ENCODE measurements at places on chromosomes 16 and 17.

GRCh38 chr16:49470513-49470991, 96.9 kb downstream of the C16orf78 start:
- DNase-seq: no peak

DNA sequence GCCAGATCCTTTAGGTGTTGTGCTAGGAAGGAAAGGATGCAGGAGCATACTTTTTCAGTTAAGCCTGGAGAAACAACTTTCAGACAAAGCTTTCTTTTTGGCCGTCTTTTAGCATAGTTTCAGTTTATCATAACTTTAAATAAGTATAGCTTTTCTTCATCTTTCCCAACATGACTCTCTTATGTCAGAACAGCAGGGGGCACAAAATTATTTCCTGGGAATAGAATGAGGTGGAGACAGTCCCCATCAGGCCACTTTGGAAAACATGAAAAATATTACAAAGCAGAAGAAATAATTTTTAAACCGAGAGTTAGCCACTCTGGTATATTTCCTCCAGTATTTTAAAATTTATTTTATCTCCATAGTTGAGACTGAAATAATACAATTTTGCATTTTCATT, 387.6 kb downstream of the HAPSTR1 start:
- no peak for DNase-seq

GRCh38 chr17:76296186-76296585, 11.9 kb downstream of the QRICH2 start:
- no peak for DNase-seq

DNA sequence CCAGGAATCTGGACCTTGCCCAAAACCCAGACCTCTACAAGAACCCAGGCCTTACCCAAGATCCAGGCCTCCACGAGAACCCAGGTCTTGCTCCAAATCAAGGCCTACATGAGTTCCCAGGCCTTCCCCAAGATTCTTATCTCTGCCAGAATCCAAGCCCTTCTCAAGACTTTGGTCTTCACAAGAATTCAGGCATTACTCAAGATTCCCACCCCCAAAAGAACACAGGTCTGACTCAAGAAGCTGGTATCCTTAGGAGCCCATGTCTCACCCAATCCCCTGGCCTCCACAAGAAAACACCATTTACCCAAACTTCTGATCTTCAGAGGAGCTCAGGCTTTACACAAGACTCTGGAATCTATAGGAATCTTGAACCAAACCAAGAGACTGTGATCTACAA, 2.6 kb downstream of the SPEM3 start:
- no peak for DNase-seq

- DNase-seq: no peak
These were observed 28.1 kb downstream of the BANP start for GRCh38 chr16:87979352-87979751.

GRCh38 chr17:47993964-47994363, 23.1 kb downstream of the CDK5RAP3 start:
- DNase-seq: no peak

DNA sequence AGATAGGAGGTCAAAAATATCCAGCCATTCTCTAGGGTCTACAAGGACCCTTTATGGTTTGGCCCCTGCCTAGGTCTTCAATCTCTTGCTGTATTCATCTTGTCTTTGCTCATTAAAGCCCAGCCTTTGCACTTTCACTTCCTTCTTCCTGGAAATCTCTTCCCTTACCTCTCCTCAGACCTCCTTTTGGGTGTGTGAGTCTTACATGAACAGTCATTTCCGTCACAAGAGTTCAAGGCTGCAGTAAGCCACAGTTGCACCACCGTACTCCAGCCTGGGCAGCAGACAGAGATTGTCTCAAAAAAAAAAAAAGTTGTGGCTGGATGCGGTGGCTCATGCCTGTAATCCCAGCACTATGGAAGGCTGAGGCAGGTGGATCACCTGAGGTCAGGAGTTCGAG, 6.0 kb upstream of the ATP1B2 start:
- DNase-seq: no peak

GRCh38 chr16:70611785-70612303, 34.5 kb upstream of the IL34 start:
- no peak for DNase-seq

GRCh38 chr16:10870808-10871156, 6.2 kb upstream of the CIITA start:
- no peak for DNase-seq

DNA sequence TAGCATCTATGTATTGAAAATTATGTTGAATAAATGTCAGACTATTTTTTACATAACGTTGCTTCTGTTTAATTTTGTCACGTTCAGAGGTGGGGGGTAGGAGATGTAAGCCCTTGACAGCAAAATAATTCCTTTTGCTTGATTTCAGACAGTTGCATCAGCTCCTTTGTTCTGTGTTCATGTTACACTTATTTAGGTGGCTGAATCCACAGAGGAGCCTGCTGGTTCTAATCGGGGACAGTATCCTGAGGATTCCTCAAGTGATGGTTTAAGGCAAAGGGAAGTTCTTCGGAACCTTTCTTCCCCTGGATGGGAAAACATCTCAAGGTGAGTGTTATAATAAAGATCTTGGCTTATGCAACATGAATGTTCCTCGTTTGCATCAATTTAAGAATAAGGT, 4.5 kb downstream of the HERPUD1 start:
- DNase-seq: no peak

- DNase-seq: no peak
These were observed 599.6 kb downstream of the TMEM114 start for GRCh38 chr16:7990626-7991260.

DNA sequence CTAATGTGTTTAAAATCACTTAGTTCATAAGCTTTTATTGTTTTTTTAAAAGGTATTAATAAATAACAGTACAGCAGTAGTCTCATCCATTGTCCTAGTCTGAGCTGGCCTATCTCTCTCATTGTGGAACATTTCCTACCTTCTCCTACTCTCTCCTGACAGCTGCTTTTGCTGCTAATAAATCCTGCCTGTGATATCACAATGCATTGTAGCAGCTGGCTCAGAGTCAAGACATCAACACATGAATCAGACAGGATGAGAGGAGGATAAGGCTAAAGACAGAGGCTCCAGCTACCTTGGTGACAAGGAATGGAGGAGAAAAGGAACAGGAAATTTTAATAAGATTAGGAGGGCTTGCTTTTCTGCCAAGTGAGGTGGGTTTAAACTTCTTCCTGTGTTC, 626.1 kb downstream of the HS3ST4 start:
- DNase-seq: no peak

DNA sequence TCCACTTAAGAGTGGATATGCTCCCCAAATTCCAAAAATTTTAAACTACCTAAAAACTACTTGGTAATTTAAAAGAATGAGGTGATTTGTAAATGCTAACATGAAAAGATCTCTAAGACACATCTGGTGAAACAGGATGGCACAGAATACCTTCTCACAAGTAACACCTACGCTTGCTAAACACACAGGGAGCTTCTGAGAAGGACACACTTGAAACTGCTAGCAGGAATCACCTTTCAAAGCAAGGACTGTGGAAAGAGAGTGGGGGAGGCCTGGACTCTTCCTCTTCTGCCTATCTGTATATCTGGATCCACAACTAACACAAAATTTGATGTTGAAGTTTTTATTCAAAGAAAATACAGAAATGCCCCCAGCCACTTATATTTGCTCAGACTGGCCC, 52.4 kb downstream of the CYTH1 start:
- no peak for DNase-seq

DNA sequence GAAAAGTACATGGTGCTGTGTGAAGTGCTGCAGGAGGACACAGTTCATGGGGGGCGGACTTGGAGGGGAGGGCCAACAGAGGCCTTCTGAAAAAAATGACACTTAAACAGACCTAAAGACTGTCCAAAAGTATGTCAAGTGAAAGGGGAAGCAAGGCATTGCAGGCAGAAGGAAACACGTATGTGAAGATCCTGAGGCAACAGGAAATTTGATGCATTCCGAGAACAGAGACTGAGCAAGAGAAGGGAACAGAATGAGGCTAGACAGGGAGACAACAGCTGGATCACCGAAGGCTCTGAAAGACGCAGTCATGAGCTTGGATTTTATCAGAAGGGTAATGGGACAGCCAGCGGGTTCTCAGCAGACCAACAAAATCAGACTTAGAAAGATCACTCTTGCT, 1.1 kb downstream of the IFT20 start:
- DNase-seq: no peak

DNA sequence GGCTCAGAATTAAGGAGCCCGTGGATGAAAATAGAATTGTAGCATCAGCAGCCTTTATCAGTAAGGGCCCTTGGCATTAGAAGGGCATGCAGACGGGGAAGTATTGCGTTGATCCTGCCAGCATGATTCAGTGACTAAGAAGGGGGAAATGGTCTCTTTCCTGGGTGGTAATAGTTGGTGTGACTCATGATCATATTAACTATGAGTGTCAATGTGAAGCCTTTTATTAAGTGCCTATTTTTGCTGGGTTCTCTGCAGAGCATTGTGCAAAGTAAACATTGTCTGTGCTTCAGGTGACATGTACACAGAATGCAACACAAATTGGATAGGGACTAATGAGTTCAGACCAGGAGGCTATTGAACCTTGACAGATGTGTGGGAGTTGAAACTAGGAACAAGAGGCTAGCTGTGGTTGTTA, 24.5 kb downstream of the RCVRN start:
- no peak for DNase-seq

GRCh38 chr17:55641676-55642081, 81.0 kb downstream of the TMEM100 start:
- DNase-seq: peak; percentile 34

DNA sequence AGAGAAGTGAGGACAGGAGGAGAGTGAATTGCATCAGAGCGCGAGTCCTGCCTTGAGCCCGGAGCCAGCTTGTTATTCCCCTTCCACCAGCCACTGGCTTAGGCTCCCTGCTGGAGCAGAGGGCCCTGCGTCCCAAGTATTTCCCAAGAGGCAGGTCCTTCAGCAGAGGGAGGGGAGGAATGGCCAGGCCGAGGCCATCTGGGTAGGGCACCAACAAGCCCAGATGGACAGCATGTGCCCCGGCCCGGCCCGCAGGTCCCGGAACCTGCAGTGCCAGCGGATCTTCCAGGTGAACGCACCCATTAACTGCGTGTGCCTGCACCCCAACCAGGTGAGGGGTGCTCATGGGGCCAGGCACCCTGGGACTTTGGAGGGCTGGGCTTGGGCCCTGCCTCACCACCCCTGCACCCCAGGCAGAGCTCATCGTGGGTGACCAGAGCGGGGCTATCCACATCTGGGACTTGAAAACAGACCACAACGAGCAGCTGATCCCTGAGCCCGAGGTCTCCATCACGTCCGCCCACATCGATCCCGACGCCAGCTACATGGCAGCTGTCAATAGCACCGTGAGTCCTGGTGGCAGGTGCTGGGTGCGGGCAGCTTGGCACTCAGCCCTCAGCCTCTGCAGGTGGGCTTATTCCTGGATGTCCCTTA, 1.7 kb downstream of the MLST8 start:
- DNase-seq: no peak

- DNase-seq: peak; percentile 80
These were observed 7.8 kb upstream of the PDK2 start for GRCh38 chr17:50087246-50087911.

DNA sequence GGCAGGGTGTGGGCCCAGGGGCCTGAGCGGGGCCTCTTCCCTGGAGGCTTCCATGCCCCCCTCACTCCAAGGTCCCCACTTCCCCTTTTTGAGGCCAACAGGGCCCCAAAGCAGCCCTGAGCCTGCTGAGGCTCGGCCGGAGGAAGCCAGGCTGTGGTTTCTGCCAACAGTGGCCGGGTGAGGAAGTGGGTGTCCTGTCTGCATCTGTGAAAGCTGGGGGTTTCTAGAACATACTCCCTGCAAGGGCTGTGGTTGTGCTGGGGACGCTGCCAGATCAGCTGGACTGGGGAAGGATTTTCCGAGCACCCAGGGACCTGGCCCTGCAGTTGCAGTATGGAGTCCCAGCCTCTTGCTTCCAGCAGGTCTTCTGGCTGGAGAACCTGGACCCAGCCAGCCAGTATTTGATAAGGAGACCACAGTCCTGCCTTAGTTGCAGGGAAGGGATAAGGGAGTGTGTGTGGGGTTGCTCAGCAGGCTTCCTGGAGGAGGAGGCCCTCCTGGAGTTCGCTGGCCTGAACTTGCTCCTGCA, 15.7 kb downstream of the ADCY7 start:
- peak; percentile 92 for DNase-seq

DNA sequence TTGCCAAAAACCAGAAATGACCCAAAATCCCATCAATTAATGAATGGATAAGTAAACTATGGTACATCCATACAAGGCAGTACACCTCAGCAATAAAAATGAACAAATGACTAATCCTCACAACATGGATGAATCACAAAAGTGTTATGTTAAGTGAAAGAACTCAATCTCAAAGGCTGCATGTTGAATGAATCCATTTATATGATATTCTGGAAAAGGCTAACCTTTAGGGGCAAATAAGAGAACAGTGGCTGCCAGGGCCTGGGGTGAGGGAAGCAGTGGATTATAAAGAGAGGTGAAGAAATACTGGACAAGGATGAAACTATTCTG, 46.1 kb upstream of the MSI2 start:
- DNase-seq: no peak

- no peak for DNase-seq
These were observed 6.3 kb upstream of the KCNG4 start for GRCh38 chr16:84245956-84246678.

DNA sequence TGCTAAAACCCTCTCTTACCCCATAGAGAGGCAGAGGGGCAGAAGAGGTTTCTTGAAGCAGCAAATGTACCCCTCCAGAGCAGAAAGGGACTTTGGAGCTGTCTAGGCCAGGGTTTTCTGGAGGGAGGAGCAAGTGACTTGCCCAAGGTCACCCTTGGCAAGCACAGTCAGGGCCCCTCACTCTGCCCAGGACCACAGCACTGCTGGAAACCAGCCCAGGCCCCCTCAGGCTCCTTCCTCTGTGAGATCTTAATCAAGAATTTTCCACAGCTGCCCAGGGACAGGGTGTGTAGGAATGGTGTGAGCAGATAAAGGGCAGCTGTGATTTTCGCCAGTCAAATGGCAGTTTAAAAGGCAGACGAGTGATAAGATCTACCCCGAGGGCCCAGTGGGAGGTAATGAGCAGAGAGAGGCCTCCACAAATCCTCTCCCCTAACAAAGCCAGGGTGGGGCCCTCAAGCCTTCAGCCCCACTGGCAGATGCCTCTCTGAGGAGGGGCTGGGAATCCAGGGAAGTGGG, 3.9 kb upstream of the SLC12A3 start:
- DNase-seq: no peak

- DNase-seq: no peak
These were observed 30.4 kb downstream of the PPM1D start for GRCh38 chr17:60630352-60630751.

DNA sequence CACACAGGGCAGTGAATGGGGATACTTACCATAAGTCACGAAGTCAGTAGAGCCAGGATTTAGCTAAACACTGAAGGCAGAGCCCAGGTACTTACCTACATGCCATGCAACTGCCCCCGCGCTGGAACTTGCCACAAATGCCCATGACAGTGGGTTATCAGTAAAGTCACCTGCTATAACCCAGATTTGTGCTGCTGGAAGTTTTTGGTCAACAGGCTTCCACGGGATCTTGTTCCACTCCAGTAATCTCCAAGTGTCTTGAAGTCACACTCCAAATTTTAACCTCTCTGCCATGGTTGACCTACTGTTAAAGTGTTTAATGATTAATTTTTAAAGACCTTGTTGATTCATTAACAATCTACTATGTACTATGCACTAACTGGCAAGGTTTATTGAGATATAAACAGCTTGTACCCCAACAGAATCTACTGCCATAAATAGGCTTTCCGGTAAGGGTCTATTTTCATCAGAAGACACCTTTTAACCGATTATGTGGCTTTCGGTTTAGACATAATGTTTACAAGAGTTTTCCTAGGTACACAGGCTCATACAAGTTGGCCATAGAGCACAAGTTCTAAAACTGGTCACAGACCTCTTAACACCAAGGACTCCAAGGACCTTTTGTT, 6.3 kb upstream of the SLC5A11 start:
- no peak for DNase-seq

GRCh38 chr17:50280068-50280467, 5.8 kb downstream of the TMEM92 start:
- DNase-seq: no peak
